AG04450 (cell line): ENCODE measurements at places on chromosomes 2 and 18.

- no peak for DNase-seq
Measured at GRCh38 chr2:1601067-1601412, 143.3 kb downstream of the PXDN start.

- DNase-seq = no peak
Measured at GRCh38 chr2:70936165-70936978, 672 bp downstream of the ATP6V1B1 start.

GRCh38 chr2:213157242-213157641 lies 5.8 kb upstream of the IKZF2 start:
- no peak for DNase-seq

DNA sequence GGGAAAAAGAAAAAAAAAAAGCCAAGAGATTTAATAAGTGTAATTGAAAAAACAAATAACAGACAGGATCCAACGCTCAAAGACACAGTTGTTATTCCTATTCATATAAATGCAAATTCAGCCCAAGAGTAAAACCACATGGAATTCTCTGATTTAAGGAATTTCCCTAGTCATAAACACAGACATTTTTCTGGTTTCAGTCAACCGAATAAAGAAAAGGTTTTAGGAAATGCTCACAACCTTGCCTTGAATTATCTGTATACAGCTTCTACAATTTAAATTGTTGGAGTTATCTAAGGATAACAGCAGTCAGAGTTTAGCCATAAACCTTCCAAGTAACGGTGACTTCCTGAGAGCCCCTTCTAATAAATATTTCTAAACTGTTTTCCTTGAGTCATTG lies 122.7 kb downstream of the VWC2L start:
- DNase-seq = no peak

- DNase-seq = no peak
Measured at GRCh38 chr2:139271879-139272278, 491.7 kb upstream of the NXPH2 start.

DNA sequence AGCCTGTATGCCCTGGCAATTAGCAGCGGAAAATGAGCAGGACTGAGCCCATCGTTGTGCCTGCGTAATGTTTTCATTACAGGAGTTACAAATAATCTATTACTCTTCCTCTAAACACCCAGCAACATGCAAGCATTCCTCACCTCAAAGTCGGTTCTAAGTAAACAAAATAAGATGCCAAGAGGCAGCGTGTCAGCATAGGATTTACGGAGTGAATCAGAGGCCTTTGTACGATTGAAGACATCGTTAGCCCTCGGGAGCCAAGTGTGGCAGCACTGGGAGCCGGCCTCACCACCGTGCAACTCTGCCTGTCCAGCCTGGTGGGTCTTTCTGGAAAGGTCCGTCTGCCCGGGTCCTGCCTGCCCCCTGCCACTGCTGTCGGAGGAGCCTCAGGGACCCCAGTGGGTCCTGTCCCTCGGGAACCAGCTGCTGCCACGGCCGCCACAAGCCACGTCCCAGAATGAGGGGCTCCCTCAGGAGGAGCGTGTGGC lies 80.1 kb upstream of the CTDP1 start:
- DNase-seq = no peak

GRCh38 chr2:75539955-75540716 lies 20.6 kb downstream of the EVA1A start:
- peak; percentile 43 for DNase-seq

DNA sequence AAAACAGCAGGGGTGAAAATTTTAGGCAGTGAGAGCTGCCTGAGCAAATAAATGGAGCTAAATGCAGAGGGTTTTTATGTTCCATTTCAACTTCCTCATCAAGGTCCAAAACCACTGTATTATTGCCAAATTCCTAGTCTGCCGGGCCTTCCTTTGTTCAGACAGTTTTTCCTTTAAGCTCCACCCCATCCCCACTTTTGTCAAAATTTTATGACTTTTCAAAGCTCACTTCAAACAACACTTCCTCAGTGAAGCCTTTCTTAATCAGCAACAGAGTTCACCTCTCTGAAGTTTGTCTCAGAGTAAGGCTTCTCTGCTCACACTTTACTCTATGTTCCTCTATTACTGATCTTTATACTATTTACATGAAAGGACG lies 81.3 kb downstream of the CERKL start:
- DNase-seq = no peak

- no peak for DNase-seq
Measured at GRCh38 chr18:74234326-74235171, 57.2 kb downstream of the CYB5A start.
